Dermis blood vessel endothelial cell (primary cell): ENCODE measurements at places on chromosomes 11 and 22.

- DNase-seq = peak; percentile 40
Observed at GRCh38 chr11:47254386-47254785, 3.4 kb upstream of the NR1H3 start.

DNA sequence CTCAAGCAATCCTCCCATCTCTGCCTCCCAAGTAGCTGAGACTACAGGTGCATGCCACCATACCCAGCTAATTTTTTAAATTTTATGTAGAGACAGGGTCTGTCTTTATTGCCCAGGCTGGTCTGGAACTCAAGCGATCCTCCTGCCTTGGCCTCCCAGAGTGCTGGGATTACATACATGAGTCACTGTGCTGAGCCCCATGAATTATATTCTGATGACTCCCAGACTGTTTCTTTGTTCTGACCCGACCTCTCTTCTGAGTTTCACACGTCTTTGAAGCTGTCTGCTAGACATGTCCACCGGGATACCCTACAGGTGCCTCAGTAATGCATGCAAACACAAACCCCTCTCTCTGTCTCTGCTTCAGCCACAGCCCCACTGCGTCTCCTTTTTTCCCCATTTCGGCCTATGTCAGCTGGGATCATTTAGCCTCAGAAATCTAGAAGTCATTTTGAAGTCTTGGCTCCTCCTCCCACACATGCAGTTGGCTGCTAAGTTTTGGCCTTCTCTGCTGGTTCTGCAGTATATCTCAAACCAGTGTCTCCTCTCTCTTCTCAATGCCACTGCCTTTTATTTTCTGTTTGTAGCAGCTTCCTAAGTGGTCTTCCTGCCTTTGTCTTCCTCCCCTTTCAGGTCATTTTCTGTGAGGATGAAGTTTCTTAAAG lies 4.8 kb downstream of the VPS26B start:
- peak; percentile 22 for DNase-seq

GRCh38 chr11:11850668-11851067 lies 8.9 kb downstream of the USP47 start:
- no peak for DNase-seq

DNA sequence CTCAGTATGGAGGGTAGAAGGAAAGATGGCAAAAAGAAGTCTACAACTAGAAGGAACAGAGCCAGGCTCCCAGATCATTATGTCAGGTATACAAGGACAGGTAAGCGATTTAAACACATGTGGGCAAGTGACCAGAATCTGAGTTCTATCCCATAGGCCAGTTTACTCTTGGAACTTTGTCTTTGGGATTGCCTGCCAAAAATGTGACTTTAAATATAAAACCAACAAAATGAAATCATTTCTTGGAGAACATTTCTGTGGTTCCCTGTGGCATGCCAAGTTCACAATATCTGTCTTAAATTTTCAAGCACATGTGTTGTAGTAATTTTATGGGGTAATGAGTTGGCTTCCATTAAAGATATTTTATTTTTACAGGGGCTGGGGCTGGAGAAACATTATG lies 141.0 kb downstream of the SLC17A6 start:
- DNase-seq = no peak

- DNase-seq = no peak
Observed at GRCh38 chr22:50296658-50297490, 10.6 kb downstream of the PLXNB2 start.

- DNase-seq = no peak
Observed at GRCh38 chr11:120217941-120218694, 7.3 kb downstream of the OAF start.

- DNase-seq = no peak
Observed at GRCh38 chr11:32983506-32983905, 32.2 kb upstream of the DEPDC7 start.

DNA sequence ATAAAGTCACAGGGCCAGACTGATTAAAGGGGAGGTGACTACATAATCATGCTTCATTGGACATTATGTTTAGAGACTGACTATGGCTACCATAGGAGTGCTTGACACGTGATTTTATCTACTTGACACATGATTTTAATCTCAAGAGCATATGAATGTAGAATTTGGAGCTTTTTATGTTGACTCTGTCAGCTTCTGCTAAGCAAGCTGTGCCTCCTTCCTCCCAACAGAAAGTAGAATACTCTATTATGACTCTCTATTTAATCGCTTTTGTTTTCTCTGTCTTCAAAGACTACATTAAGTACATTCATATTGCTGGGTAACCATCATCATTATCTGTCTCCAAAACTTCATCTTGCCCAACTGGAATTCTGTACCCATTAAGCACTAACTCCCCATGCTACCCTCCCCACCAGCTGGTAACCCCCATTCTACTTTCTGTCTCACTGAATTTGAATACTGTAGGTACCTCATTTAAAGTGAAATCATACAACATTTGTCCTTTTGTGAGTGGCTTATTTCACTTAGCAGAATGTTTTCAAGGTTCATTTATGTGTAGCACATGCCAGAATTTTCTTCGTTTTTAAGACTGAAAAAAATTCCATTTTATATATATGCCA lies 24.7 kb upstream of the ANGPTL5 start:
- no peak for DNase-seq
